Foreskin melanocyte (primary cell): ENCODE measurements at places on chromosomes 5 and 9.
A peak's percentile ranks its signal among the peaks of the same experiment; 100 is the strongest.

DNA sequence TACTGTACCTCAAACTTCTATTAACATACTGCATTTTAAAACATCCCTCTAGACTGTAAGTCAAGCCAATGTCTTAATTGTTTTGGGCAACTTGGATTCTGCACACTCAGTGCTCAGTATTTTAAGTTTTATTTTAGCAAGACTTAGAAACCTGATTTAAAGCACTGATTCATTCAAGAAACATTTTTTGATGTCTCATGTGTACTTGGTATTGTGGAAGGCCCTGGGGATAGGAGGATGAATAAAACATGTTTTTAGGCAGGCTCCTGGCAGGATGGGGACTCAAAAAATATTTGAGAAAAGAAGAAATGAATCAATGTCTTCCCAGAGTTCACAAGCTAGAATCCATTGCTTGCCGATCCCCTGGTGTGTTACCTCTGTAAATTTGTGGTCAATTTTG is 334.0 kb upstream of the PUM3 start:
- no peak for DNase-seq

DNA sequence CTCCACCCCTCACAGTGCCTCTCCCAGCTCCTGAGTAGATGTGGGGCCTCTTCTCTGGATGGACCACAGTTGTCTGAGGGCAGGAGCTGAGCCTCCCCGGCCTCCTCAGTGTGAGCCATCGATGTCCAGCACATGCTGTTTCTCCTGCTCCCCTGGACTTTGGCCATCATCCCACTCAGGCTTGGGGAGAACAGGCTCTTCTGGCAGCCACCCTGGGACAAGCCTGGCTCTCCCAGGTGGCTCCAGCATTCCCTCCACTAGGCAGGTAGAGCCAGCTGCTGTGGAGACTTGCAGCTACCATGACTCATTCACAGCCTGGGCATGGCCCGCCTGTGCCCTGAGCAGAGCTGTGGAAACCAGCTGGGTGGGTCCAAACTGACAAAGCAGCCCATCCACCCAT is 77.0 kb downstream of the CSNK1A1 start:
- no peak for DNase-seq

- no peak for DNase-seq
Observed at GRCh38 chr5:126369995-126370731, 53.0 kb upstream of the GRAMD2B start.

- peak; percentile 33 for DNase-seq
Observed at GRCh38 chr5:116778032-116778431, 203.4 kb upstream of the SEMA6A start.

- no peak for DNase-seq
Observed at GRCh38 chr5:178247481-178248456, 15.2 kb upstream of the PHYKPL start.

- no peak for DNase-seq
Observed at GRCh38 chr9:28120184-28120583, 546.9 kb upstream of the C9orf72 start.

DNA sequence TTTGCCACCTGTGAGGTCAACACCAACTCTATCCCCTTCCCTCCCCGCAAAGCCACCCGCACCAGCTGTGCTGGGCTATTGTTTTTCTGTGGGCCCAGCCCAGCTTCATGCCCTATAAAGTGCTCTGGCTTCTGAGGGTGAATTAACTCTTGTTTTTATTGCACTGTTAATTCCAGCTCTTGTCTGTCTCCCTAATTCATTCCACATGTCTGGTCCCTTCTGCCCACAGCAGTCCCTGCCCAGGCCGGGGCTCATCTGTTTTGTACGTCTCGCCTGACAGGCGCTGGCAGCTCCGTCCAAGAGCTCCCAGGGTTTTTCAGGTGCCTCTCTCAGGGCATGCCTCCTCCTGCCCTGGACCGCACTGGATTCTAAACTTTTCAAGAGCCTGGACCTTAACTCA is 118.9 kb downstream of the PDZD2 start:
- DNase-seq: no peak

DNA sequence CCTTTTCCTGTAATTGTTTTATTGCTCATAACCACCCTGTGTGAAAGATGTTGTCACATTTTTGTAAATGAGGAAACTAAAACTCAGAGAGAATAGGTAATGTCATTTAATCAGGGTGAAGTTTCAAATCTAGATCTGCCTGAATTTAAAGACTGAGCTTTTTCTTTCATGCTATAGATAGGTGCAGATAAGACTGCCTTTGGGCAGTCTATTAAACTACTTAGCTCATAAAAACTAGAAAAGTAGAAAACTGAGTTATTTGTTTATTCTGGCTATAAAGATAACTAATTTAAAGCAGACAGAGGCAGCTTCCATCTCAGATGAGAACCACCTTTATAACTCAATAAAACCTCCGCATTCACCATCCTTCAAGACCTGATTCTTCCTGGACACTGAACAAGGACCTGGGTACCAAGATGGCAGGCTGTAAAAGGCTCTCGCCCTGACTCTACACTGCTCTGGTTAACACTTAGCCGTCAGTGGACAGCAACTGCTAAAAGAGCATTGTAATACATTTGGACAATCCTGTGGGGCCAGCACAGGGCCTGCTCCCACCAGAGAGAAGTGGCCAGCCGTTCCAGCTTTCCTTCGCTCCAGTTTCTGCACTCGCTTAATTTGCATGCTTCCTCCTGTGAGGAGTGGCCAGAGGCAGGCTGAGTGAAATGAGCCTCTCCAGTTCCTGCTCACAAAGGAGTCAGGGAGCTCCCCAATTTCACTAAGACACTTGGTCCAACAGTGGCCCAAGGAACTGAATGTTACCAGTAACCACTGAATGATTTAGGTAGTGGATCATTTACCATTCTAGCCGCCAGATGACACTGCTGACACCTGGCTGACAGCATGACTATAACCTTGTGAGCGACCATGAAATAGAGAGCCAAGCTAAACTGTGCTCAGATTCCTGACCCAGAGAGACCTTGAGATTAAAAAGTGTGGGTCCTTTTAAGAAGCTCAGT is 566.4 kb downstream of the EFNA5 start:
- no peak for DNase-seq

- peak; percentile 48 for DNase-seq
Observed at GRCh38 chr5:14105718-14106410, 37.3 kb upstream of the TRIO start.

GRCh38 chr9:104971511-104971910 is 43.6 kb upstream of the ABCA1 start:
- DNase-seq: no peak

- no peak for DNase-seq
Observed at GRCh38 chr9:127277099-127277498, 12.5 kb downstream of the GARNL3 start.

GRCh38 chr5:179804555-179804947 is 2.1 kb downstream of the MGAT4B start:
- DNase-seq: no peak

DNA sequence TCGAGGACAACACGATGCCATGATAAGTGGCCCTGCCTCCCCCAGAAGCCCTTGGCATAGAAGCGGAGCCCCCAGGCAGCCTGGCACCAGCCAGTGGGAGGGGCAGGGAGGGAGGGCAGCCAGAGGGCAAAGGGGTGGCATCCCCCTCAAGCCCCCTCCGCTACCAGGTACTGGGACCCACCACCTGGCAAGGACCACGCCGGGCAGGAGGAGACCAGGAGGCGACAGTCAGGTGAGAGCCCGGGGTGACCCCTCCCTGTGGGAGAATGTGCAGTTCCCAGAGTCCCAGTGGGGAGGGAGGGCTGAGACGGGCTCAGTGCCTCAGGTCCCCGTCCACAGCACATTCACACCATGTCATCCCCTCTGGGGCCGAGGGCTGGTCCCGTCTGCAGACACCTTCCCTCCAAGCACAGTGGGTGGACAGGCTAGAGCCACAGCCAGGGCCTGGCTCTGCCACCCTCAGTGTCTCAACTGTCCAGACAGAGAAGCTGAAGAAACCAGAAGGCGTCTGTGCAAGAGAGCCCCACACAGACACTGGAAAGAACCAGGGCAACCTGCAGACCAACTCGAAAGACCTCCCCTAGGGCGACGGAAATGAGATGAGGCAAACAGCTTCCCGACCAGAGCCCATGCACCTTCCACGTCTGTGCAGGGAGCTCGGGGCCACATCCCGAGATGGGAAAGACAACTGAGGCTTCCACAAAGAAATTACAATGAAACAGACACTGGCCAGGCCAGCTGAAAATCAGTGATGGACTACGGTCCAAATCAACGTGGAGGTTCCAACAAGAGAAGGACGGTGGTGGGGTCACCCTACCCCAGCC is 11.1 kb downstream of the BRD3 start:
- DNase-seq: no peak

DNA sequence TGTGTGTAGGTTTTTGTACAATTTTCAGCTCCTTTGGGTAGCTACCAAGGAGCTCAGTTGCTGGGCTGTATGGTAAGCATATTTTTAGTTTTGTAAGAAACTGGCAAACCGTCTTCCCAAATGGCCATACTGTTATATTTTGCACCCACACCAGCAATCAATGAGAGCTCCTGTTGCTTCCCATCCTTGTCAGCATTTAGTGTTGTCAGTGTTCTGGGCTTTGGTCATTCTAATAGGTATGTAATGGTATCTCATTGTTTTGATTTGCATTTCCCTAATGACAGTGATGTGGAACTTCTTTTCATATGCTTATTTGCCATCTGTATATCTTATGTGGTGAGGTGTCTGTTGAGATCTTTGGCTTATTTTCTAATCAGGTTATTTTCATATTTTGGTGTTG is 320.1 kb downstream of the MLLT3 start:
- DNase-seq: no peak

- DNase-seq: no peak
Observed at GRCh38 chr5:179342577-179342976, 2.7 kb downstream of the ADAMTS2 start.

- DNase-seq: no peak
Observed at GRCh38 chr9:265209-265870, 50.7 kb downstream of the DOCK8 start.

- no peak for DNase-seq
Observed at GRCh38 chr5:133941456-133942196, 26.8 kb downstream of the C5orf15 start.

- no peak for DNase-seq
Observed at GRCh38 chr5:142245786-142246185, 79.0 kb downstream of the SPRY4 start.

DNA sequence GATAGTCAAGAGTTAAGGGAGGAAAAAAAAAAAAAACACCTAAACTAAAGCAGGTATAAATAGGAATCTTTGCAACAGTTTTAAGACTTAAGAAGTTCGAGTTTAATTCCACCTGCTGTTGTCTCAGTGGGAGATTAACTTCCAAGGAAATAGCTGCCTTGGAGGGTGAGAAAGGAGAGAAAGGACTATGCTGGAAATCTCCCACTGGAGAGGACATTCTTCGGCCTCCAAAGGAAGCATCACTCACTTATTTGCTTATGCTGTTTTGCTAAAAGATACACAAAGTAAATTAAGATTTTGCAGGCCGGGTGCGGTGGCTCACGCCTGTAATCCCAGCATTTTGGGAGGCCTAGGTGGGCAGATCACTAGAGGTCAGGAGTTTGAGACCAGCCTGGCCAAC is 317.9 kb upstream of the MPDZ start:
- DNase-seq: no peak

DNA sequence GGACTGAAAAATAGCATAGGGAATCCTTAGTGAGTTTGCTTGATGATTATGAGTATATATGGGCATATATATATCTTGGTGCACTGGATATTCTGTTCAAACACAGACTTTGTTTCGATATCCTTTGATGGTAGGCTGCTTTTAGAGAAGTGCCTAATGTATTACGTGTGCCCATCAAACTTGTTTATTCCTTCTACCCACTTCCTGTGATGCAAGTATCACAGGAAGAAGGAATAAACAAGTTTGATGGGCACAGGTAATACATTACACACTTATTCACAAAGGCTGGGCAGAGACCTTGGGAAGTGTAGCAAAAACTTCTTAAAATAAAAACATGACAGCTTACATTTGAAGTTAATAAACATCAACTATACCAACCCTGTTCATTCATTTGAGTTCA is 364.2 kb downstream of the CHSY3 start:
- DNase-seq: no peak

GRCh38 chr9:36780186-36780585 is 207.5 kb downstream of the MELK start:
- no peak for DNase-seq

DNA sequence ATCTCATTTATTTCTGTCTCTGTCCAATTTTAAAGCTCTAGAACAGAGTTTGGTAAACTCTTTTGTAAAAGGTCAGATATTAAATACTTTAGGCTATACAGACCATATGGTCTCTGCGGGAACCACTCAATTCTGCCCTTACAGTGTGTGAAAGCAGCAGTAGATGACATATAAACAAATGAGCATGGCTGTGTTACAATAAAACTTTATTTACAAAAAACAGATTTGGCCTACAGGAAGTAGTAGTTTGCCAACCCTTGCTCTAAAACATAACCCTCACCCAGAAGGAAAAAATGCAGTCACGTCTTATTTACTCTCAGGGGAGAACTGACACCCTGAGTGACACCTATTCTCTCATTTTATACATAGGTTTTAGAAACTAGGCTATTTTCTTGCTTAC is 220.4 kb downstream of the DEPDC1B start:
- no peak for DNase-seq

DNA sequence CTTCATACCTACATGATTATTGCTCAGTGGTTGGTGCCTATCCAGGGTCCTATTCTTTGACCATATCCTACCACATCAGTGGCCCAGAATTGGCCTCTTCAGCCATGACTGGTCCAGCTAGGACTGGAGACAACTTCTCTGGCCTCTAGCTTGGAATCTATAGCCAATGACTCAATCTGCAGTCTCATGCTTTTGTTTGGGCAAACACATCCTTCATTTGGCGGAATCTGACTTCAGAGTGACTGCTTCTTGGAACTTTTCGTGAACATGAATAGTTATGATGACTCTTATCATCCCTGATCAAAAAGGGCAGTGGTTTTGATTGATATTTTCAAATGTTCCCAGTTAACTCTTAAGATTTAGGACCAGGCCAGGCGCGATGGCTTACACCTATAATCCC is 134.1 kb downstream of the PAPPA start:
- DNase-seq: no peak

DNA sequence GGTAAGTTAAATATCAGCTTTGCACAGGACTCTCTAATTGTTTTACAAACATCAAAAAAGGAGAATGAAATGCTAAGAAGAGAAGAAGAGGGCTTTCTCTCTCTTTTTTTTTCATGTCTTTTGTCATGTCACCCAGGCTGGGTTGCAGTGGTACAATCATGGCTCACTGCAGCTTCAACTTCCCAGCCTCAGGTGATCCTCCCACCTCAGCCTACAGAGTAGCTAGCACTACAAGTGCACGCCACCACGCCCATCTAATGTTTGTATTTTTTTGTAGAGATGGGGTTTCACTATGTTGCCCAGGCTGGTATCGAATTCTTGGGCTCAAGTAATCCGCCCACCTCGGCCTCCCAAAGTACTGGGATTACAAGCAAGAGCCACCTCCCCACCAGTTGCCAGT is 18.6 kb downstream of the SERINC5 start:
- DNase-seq: no peak

GRCh38 chr5:9604416-9604815 is 25.7 kb downstream of the TAS2R1 start:
- DNase-seq: no peak

- no peak for DNase-seq
Observed at GRCh38 chr5:132059043-132059695, 1.3 kb upstream of the IL3 start.
